ENCODE measurements at places on chromosomes 1 and 21. TPM values are rescaled to one million over a fixed set of nuclear protein-coding genes. Genes with fewer than 3 reads are reported as not detected.

- H3K4me1 ChIP-seq, result peaks cover 35% of the 10 kb centered on the region
- no peak overlapping the region for H3K4me3 ChIP-seq
- no peaks in the 10 kb centered on the region for H3K36me3 ChIP-seq
- H3K27me3 ChIP-seq, result no peaks in the 10 kb centered on the region
- no peak for DNase-seq
- H3K27ac ChIP-seq, result no peak overlapping the region
Measured at GRCh38 chr1:196399713-196400112, 208.5 kb downstream of the KCNT2 start.

- no peak overlapping the region for H3K27ac ChIP-seq
- peaks cover 6% of the 10 kb centered on the region for H3K4me1 ChIP-seq
- no peak overlapping the region for H3K4me3 ChIP-seq
- peaks cover 34% of the 10 kb centered on the region for H3K27me3 ChIP-seq
Measured at GRCh38 chr1:110186558-110186957, 23.6 kb upstream of the KCNC4 start.

DNA sequence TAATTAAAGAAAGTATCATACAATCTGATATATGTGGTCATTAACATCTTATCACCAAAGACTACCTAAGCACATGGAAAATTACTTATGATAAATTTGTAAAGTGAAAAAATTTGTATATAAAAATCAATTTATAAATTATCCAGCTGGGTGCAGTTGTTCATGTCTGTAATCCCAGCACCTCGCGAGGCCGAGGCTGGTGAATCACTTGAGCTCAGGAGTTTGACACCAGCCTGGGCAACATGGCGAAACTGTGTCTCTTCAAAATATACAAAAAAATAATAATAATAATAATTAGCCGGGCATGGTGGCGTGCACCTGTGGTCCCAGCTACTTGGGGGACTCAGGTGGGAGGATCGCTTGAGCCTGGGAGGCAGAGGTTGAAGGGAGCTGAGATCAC is 82.8 kb upstream of the SYT6 start:
- H3K4me3 ChIP-seq, result no peak overlapping the region
- DNase-seq, result no peak
- no peaks in the 10 kb centered on the region for H3K4me1 ChIP-seq
- peaks cover 41% of the 10 kb centered on the region for H3K27me3 ChIP-seq

GRCh38 chr1:16976966-16977365 is 3.5 kb downstream of the MFAP2 start:
- no peak for DNase-seq
- peaks cover 11% of the 10 kb centered on the region for H3K4me1 ChIP-seq
- H3K27me3 ChIP-seq, result no peaks in the 10 kb centered on the region
- H3K36me3 ChIP-seq, result no peaks in the 10 kb centered on the region
- no peak overlapping the region for H3K27ac ChIP-seq

GRCh38 chr1:69475021-69475420 is 92.7 kb upstream of the LRRC7 start:
- no peaks in the 10 kb centered on the region for H3K36me3 ChIP-seq
- no peak for DNase-seq
- H3K4me1 ChIP-seq, result no peaks in the 10 kb centered on the region

GRCh38 chr21:31084689-31085088 is 46.4 kb upstream of the KRTAP19-8 start:
- no peak for DNase-seq
- no peak overlapping the region for H3K4me3 ChIP-seq
- peaks cover 9% of the 10 kb centered on the region for H3K27me3 ChIP-seq
- no peak overlapping the region for H3K27ac ChIP-seq
- no peaks in the 10 kb centered on the region for H3K36me3 ChIP-seq

The SPAG17 gene
- not detected for total RNA-seq

GRCh38 chr1:61687901-61688300 is 37.0 kb downstream of the TM2D1 start:
- H3K27me3 ChIP-seq, result no peaks in the 10 kb centered on the region
- no peak overlapping the region for H3K4me3 ChIP-seq
- H3K36me3 ChIP-seq, result peaks cover 26% of the 10 kb centered on the region
- peaks cover 7% of the 10 kb centered on the region for H3K4me1 ChIP-seq
- no peak overlapping the region for H3K27ac ChIP-seq

- H3K36me3 ChIP-seq, result no peaks in the 10 kb centered on the region
- H3K4me1 ChIP-seq, result no peaks in the 10 kb centered on the region
Measured at GRCh38 chr1:213876531-213876930, 111.2 kb upstream of the PROX1 start.

GRCh38 chr1:33314416-33314815 is 6.5 kb downstream of the A3GALT2 start:
- no peak for DNase-seq
- no peaks in the 10 kb centered on the region for H3K4me1 ChIP-seq
- no peaks in the 10 kb centered on the region for H3K36me3 ChIP-seq
- no peak overlapping the region for H3K4me3 ChIP-seq

GRCh38 chr1:97740891-97741290 is 179.9 kb downstream of the DPYD start:
- DNase-seq, result no peak
- H3K27ac ChIP-seq, result no peak overlapping the region
- H3K27me3 ChIP-seq, result no peaks in the 10 kb centered on the region
- H3K4me3 ChIP-seq, result no peak overlapping the region
- H3K36me3 ChIP-seq, result peaks cover 8% of the 10 kb centered on the region

GRCh38 chr1:161082996-161083747 is 6.2 kb downstream of the NECTIN4 start:
- no peaks in the 10 kb centered on the region for H3K27me3 ChIP-seq
- peaks cover 73% of the 10 kb centered on the region for H3K4me1 ChIP-seq
- DNase-seq, result peak; percentile 98

DNA sequence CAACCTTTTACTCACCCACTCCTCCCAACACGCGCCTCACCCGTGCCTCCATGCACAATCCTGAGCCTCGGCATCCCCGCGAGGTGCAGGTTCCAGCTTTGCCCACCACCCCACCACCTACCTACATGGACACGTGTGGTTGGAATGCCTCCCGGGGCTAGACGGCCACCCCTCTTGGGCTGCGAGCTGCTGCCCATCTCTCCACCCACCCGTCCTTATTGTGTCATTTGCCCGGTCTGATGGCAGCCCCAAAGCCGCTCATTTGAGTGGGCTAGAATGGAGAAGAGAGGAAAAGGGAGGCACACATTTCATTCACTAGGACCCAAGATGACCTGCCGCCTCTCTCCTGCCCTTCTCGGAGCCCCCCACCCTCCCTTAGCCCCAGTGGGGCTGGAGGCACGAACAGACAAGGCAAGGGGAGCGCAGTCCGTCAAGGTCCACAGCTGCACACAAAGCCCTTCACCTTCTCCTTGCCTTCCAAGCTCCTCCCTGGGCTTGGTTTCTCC is 785 bp downstream of the ZNF697 start:
- H3K4me1 ChIP-seq, result peaks cover 51% of the 10 kb centered on the region
- peaks cover 14% of the 10 kb centered on the region for H3K27me3 ChIP-seq
- DNase-seq, result peak; percentile 24
- H3K36me3 ChIP-seq, result no peaks in the 10 kb centered on the region
- H3K27ac ChIP-seq, result peak overlapping the region; percentile 90

DNA sequence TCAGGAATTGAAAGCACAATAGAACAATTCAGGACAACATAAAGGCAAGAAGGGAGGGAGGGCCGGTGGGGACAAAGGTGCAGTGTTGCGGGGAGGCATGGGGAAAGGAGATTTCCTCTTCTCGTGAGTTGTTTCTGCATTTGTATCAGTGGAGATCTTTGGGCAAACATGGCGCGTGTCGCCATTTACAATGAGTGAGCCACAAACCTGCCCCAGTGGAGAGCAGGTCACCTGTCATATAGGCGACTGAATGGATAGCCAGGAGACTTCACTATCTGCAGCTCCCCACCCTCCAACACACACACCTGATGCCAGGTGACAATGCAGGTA is 87.7 kb upstream of the SLC45A1 start:
- peaks cover 27% of the 10 kb centered on the region for H3K4me1 ChIP-seq
- no peak for DNase-seq
- peak overlapping the region; percentile 95 for H3K27ac ChIP-seq
- H3K27me3 ChIP-seq, result no peaks in the 10 kb centered on the region

The CD1D gene
- 0.19 TPM for total RNA-seq

DNA sequence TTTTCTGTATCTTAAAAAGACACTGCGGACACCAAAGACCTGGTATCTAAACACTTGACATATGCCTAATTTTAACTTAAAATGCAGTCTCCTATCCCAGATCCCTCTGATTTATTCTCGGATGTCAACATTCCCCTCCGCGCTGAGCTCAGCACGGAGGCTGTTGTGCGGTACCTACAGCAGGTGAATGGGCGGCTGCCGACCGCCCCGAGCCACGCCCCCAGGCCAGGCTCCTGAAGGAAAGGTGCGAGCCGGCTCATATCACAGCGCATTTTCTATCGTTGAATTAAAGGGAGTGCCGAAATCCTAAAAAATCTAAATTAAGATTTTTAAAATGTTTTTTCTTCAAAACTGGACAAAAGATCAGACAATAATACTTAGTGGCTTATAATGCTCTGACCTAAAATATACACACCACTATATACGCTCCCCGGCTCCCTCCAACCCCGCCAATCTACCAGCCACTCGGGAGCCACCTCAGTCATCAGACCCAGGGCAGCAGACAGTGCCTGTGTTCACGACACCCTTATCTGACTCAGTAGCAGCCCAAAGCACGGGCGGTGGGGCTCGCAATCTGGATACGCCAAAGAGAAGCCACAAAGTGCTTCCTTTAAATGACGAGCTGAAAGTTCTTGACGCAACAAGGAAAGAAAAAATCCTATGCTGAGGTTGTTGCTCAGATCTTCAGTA is 4.1 kb downstream of the WRAP73 start:
- no peak for DNase-seq
- H3K4me3 ChIP-seq, result no peak overlapping the region
- no peaks in the 10 kb centered on the region for H3K27me3 ChIP-seq
- H3K36me3 ChIP-seq, result peaks cover 23% of the 10 kb centered on the region
- H3K27ac ChIP-seq, result no peak overlapping the region
- peaks cover 7% of the 10 kb centered on the region for H3K4me1 ChIP-seq

GRCh38 chr1:166673722-166674121 is 165.6 kb upstream of the POGK start:
- no peaks in the 10 kb centered on the region for H3K27me3 ChIP-seq
- no peaks in the 10 kb centered on the region for H3K4me1 ChIP-seq
- no peak for DNase-seq
- H3K36me3 ChIP-seq, result no peaks in the 10 kb centered on the region

DNA sequence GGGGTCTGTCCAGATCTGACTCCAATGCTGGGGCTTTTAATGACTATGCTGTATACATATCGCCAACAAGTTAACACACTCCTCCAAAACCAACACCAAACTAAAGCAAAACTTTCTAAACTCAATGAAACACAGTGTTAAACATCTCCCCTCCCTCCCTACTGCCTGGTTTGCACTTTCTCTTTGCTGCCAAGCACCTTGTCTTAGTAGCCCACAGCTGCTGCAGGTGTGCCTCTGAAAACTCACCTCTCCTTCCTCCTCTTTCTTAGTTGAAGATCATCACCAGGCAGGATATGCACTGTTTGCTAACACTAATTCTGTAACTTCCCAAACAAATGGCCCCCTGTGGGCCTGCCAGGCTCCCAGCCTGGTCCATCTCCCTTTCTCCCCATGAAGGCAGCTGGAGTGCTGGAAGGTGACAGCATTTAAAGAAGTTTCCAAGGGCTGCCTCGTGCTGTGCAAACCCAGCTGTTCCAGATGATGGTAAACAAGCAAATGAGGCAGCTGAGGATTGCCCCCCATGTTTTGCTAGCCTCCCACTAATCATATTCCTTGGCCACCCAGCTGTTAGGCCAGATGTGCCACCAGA is 213.7 kb downstream of the ASTN1 start:
- no peak overlapping the region for H3K27ac ChIP-seq
- no peaks in the 10 kb centered on the region for H3K4me1 ChIP-seq
- no peak overlapping the region for H3K4me3 ChIP-seq

The TFF1 gene
- not detected for total RNA-seq

- no peaks in the 10 kb centered on the region for H3K36me3 ChIP-seq
- H3K27ac ChIP-seq, result no peak overlapping the region
- H3K27me3 ChIP-seq, result no peaks in the 10 kb centered on the region
- peaks cover 6% of the 10 kb centered on the region for H3K4me1 ChIP-seq
- no peak overlapping the region for H3K4me3 ChIP-seq
Measured at GRCh38 chr1:220556641-220557040, 28.7 kb downstream of the MARK1 start.

GRCh38 chr1:101259744-101260148 is 22.9 kb downstream of the S1PR1 start:
- H3K4me3 ChIP-seq, result no peak overlapping the region
- peak; percentile 67 for DNase-seq
- peaks cover 36% of the 10 kb centered on the region for H3K4me1 ChIP-seq
- H3K27ac ChIP-seq, result peak overlapping the region; percentile 96
- H3K36me3 ChIP-seq, result peaks cover 6% of the 10 kb centered on the region

DNA sequence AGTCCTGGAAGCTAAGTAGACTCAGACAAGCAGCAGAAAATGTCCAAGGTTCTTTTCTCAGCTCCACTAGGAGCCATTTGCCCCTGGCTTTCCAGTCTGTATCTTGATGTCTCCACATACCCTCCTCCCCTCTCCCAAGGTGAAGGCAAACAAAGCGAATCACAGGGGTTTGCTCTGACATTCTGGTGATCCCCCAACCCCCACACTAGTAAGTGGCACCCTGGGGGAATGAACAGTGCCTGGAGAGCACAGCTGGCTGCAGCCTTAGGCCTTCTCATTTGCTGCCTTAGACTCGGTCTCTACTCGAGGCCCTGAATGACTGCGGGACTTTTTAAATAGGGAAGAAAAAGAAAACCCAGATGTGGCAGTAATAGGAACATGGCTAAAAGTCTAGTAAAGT is 15.3 kb downstream of the ERI3 start:
- no peak overlapping the region for H3K4me3 ChIP-seq
- H3K27ac ChIP-seq, result no peak overlapping the region
- H3K36me3 ChIP-seq, result peaks cover 42% of the 10 kb centered on the region
- no peak for DNase-seq
- peaks cover 11% of the 10 kb centered on the region for H3K4me1 ChIP-seq

The AMY2A gene
- not detected for total RNA-seq

The OLFML3 gene
- 0.30 TPM for total RNA-seq

GRCh38 chr1:197928849-197929336 is 11.7 kb downstream of the LHX9 start:
- peaks cover 5% of the 10 kb centered on the region for H3K4me1 ChIP-seq
- no peak overlapping the region for H3K27ac ChIP-seq
- no peaks in the 10 kb centered on the region for H3K27me3 ChIP-seq
- no peak overlapping the region for H3K4me3 ChIP-seq

The POMGNT1 gene
- 90.7 TPM for total RNA-seq

DNA sequence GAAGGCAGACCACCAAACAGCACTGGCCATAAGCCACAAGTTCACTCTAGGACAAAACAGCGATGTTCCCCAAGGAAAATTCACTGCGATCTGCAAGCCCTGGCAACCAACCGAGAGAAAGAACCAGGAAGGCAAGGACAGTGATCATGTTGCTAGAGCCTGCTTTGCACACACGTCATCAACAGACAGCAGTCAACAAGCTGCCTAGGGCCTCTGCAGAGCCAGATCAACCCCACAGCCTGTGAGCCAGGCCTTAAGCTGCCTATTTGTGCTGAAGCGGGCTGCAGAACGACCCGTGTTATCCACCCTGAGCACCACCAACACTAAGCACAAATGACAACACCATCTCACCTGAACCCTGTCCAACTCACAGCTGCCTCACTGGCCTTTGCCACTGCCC is 6.2 kb upstream of the YRDC start:
- H3K27ac ChIP-seq, result no peak overlapping the region
- peaks cover 63% of the 10 kb centered on the region for H3K36me3 ChIP-seq
- DNase-seq, result no peak
- no peak overlapping the region for H3K4me3 ChIP-seq
- peaks cover 10% of the 10 kb centered on the region for H3K4me1 ChIP-seq
- H3K27me3 ChIP-seq, result no peaks in the 10 kb centered on the region
